Neural crest cell (in vitro differentiated cells): ENCODE measurements at places on chromosomes 6 and 20. TPM values are rescaled to one million over a fixed set of nuclear protein-coding genes. Genes with fewer than 3 reads are reported as not detected.

GRCh38 chr20:50386641-50386960 is 123.6 kb upstream of the PTPN1 start:
- no peak for DNase-seq

DNA sequence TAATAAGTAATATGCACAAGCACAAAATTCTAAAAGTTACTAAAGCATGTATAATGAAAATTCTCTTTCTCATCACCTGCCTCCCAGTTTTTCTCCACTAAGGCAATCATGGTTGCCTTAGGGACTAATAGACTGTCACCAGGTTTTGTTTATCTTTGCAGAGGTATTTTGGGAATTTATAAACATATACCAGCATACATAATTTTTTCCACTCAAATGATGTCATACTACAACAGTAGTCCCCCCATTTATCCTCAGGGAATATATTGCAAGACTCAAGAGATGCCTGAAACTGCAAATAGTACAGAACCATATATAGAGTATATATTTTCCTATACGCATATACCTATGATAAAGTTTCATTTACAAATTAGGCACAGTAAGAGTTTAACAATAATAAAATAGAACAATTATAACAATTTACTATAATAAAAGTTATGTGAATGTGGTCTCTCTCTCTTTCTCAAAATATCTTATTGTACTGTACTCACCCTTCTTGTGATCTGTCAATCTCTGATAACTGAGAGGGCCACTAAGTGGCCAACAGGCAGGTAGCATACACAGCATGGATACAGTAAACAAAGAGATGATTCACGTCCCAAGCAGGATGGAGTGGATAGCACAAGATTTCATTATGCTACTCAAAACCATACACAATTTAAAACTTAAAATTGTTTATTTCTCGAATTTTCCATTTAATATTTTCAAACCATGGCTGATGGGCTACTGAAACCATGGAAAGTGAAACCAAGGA is 19.7 kb downstream of the RBL1 start:
- DNase-seq = no peak

DNA sequence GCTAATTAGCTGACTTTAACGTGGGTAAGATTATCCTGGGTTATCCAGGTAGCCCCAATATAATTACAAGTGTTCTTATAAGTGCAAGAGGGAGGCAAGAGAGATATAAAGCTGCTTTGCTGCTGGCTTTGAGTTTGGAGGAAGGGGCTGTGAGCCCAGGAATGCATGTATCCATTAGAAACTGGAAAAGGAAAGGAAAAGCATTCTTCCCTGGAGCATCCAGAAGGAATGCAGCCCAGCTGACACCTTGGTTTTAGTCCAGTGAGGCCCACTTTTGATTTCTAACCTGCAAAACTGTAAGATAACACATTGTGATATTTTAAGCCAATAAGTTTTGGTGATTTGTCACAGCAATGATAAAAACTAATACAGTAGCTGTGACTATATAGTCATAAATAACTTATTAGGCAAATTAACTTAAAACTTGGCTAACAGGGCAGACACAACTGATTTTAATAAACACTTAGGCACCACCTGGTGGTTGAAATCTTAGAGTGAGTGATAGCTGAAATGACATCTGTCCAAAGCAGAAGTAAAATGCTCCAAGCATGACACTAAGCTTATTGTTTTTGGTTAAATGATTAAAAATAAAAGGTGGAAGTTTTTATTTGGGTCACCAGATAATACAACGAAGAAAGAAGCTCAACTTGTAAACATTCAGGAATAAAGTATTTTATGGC is 35.6 kb downstream of the ADGRF4 start:
- no peak for DNase-seq

GRCh38 chr6:168149015-168149414 is 70.0 kb upstream of the FRMD1 start:
- DNase-seq = no peak

- DNase-seq = no peak
Observed at GRCh38 chr6:71198908-71199307, 89.7 kb upstream of the OGFRL1 start.

DNA sequence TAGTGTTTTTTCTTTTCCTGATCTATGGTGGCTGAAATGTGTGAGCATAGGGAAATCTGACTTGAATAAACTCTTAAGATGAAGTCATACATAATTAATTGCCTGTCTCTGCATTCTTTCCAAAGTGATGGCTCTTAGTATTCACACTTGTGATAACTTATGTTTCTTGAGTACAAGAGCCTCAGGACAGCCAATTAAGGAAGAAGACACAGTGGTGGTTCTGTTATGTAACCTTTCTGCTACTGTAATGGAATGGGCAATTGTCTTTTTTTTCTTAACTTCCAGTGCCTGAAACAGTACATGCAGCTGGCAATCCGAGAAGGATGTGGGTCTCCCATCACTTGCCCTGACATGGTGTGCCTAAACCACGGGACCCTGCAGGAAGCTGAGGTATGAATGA is 40.1 kb downstream of the RNF144B start:
- DNase-seq = no peak

- DNase-seq = no peak
Observed at GRCh38 chr6:165634101-165634880, 28.8 kb downstream of the PDE10A start.

DNA sequence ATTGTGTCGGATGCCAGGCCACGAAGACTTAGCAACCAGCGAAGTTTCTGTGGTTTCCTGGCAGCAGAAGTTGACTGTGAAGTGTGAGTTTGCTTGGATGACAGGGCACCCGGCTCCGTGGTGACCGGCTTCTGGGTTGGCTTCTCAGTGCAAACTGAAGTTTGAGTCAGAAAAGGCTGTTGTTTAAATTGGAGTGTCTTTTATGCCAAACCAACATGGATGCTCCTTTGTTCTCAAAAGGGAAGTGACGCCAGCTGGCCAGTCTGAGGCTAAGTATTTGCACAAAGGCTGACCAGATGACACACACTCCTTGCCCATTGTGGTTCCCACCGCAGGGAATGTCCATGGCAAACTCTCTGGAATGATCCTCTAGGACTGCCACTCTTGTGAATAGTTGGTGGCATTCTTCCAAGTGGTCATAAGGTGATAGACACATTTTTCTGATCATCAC is 164.8 kb upstream of the QKI start:
- no peak for DNase-seq

DNA sequence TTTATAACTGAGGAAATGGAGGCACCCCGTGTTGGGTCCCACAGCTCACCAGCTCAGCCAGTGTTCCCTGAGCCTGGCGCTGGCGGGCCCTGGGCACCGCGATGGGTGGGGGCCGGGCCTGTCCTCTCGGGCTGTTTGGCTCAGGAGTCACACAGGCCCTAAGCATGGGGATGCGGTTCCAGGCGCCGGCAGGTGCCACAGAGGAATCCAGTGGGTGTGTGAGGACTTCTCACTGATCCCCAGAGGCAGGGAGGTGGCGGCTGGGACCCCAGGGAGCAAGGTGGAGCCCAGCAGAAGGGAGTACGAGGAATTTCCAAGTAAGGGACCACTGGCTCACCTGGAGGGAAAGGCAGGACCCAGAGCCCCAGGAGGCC is 57.5 kb downstream of the IRF4 start:
- DNase-seq = no peak

- DNase-seq = no peak
Observed at GRCh38 chr6:83463886-83464285, 33.0 kb upstream of the ME1 start.

DNA sequence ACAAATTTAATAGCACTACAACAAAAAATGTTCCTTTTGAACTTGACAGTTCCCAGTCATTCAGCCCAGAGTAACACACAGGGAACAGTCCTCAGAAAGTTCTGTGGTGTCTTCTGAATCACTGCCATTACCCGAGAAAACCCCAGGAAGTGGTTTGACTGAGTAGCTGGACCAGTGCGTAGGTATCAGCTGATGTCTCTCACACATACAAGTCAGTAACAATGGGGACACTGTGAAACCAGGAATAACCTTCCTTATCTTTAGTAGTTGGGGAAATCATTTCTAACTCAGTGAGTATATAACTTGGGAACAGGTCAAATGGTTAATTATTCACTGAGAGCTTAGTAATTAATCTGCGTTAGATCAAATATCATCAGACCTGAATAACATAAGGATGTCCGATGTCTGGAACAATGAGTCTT is 73.1 kb downstream of the HIVEP2 start:
- DNase-seq = no peak

DNA sequence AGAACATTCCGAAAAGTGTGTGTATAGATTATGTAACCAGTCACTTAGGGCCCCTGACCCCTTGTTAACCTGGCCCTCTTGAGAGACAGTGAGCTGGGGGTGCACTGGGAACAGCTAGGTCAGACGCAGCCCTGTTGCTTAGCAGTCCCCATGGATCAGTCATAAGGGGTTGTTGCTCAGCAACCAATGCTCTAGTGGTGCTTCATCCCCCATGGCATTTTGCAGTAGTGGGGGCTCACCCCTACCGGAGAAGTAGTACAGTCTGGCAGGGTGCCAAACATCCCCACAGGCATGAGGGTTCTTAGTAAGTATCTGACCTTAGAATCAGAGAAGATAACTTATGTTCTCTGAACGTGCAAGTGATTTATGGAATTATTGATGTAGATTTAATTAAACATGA is 12.3 kb downstream of the PKIB start:
- no peak for DNase-seq

DNA sequence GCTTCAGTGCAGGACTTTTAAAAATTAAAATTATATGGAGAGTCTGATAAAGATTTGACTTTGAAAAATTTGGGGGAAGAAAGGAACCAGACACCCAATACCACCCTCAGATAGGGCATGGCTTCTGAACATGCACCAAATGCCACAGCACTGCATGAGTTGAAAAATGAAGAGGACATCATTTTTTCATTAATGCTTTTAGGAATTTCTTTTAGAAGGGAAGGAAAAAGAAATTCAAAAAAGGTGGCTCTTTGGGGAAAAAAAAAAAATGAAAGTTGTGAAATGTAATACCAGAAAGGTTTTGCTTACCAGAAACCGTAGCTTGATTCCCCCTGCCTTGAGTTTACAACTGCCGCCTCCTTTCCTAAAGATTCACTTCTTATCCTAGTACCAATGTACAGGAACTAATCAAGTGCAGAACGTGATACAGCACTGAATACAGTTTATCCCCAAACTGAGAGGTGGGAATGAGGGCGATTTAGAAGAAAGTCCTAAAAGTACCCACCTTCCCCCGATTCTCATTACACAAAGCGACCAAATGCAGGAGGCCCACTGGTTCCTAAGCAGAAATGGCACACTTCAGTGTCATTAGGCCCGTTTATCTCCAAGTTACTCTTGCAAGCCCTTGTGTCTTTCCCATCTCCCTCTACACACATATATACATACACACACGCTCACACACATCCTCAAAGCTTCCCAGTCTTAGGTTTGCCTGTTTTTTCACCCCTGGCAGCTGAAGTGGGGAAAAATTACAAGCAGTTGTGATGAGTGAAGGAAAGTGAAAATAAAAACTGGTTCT is 2.8 kb downstream of the PPP1R10 start:
- DNase-seq = no peak

GRCh38 chr6:137157601-137158000 is 15.8 kb downstream of the IL22RA2 start:
- DNase-seq = no peak

- DNase-seq = no peak
Observed at GRCh38 chr6:73088138-73088813, 137.0 kb downstream of the KHDC1L start.

DNA sequence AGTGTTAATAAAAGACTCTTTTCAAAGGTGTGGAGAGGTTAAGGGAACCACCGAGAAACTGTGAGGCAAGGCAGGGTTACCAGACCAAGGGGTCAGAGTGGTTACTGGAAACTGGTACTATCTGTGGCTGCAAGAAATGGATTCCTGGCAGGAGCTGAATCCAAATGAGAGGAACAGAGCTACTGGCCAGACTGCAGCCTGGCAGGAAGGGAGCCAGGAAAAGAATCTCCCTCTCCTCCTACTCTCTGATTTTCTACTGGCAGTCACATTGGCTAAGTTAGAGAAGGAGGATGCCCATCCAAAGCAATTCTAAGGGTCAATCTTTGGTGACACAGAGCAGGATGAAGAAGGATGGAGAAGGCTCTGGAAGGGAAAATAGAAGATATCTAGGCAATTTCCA is 211.5 kb downstream of the GRM1 start:
- DNase-seq = no peak

- no peak for DNase-seq
Observed at GRCh38 chr6:119318176-119318575, 31.4 kb downstream of the MAN1A1 start.

GRCh38 chr6:103000688-103001087 is 1607.2 kb downstream of the GRIK2 start:
- no peak for DNase-seq

GRCh38 chr6:30782425-30783014 is 38.2 kb upstream of the IER3 start:
- no peak for DNase-seq

GRCh38 chr20:59583428-59584277 is 20.7 kb upstream of the PHACTR3 start:
- DNase-seq = no peak

R3HDML gene
- total RNA-seq = not detected in 2 replicates

HS3ST5 gene
- total RNA-seq = 0.25 and 0.26 TPM in 2 replicates

SNPH gene
- 3.0 and 3.3 TPM in 2 replicates for total RNA-seq

MATN4 gene
- total RNA-seq = 0.18 TPM in 1 of 2 replicates, not detected in the other

SYCP2L gene
- total RNA-seq = 5.6 and 9.9 TPM in 2 replicates

FNDC11 gene
- total RNA-seq = 1.5 and 1.9 TPM in 2 replicates

NKX2-2 gene
- not detected in 2 replicates for total RNA-seq

COX4I2 gene
- total RNA-seq = not detected in 2 replicates

ADGRG6 gene
- 78.9 and 83.2 TPM in 2 replicates for total RNA-seq

DNAH8 gene
- 0.05 and 0.39 TPM in 2 replicates for total RNA-seq

CD24 gene
- total RNA-seq = 333 and 352 TPM in 2 replicates

GRIK2 gene
- 10.5 and 11.0 TPM in 2 replicates for total RNA-seq

LPA gene
- 0.43 and 0.65 TPM in 2 replicates for total RNA-seq

FAM209B gene
- total RNA-seq = 0.55 TPM in 1 of 2 replicates, not detected in the other

SEC23B gene
- total RNA-seq = 50.6 and 58.9 TPM in 2 replicates

RAD21L1 gene
- total RNA-seq = not detected in 2 replicates
